ENCODE measurements at places on chromosomes 2 and 18. TPM values are rescaled to one million over a fixed set of nuclear protein-coding genes. Genes with fewer than 3 reads are reported as not detected.

DNAJC5G gene
- total RNA-seq = 0.39 TPM

DNA sequence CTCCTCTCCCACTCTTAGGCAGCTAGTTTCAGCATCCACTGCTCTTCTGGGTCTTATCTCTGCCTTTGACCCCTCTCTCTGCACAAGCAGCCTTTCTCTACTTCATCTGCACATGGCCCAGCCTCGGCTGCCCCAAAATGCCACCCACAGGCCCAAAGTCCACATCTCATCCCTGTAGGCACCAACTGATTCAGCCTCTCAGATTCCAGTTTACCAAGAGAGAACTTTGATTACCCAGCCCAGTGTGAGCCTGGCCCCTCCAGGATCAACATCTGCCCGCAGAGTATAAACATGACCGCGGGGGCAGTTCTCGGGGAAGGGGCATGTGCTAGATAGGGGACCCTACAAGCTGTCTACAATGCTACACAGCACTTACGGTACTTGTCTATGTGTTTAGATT lies 141.7 kb downstream of the RTN4 start:
- DNase-seq = no peak

DNA sequence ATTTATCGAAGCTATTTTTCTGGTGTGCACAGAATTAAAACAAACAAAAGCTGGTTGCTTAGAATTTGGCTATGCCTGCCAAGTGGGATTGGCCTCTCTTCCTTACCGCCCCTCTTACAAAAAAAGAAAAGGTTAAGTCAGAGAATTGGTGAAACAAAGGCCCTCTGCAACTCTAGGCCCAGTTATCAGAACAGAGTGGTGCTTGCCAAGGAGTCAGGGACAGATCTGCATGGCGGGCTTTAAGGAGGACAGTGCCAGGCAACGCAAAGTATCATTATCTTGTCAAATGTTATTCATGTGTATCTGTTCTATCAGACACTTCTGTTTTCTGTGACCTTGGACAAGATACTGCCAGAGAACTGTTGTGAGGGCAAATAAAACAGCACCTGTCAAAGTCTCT lies 78.3 kb downstream of the TGIF1 start:
- no peak for DNase-seq

DNA sequence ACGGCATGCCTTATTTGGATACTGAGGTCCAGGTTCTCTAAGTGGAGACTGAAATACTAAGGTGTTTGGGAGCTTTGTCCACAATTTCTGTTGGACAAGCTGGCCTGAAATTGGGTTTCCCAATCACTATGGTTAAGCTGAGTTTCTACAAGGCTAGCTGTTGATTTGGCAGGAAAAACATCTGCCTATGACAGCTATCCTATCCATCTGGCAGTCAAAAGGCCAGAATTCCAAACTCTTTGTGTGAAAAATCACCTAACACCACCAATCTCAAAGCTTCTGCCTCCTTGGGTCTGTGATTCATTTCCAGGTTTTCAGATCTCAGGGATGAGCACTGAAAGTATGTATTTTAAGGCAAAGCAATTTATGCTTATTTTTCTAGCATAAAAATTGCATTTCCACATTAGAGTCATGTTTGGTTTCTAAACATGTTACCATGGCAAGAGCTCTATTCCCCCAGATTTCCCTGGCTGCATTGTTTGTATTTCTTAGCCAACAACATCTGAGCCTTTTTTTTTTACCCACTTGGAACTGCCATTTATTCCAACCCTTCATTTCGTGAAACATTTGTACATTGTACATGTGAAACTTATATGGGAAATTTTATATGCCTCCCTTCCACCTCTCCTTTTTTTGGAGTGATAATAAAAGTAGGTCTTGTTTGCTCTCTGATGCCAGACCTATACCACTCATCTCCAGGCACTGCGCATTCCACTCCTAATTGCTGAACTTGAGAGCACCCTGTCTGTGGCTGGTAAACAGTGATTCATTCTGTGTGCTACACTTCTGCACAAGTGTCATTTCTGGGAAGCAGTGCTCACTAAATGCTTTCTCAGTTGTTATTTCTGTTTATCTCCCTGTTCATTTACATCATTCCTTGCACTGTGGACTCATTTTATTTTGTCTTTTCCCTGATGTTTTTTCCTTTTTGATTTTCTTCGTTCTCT lies 15.9 kb upstream of the CCDC85A start:
- DNase-seq = no peak

- peak; percentile 83 for DNase-seq
Observed at GRCh38 chr2:195659982-195660890, 3.2 kb downstream of the SLC39A10 start.

DNA sequence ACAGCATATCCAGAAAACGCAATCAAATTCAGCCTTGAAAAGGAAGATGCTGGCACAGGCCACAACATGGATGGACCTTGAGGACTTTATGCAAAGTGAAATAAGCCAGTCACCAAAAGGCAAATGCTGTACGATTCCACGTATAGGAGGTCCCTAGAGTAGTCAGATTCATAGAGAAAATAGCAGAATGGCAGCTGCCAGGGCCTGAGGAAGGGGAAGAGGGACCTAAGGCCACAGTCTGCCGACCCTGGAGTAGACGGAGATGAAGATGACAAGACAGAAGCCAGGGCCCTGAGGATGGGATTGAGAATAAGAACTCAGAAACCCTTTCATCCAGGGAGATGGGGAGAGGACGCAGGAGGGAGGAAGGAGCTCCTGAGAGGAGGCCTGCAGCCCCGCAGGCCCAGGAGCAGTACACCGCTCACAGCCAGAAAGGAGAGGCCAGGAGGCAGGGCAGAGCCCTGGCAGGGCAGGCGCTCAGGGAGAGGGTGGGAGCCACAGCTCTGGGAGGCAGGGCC lies 8.1 kb upstream of the MTERF4 start:
- no peak for DNase-seq

IKZF2 gene
- 49.1 TPM for total RNA-seq

PDE1A gene
- total RNA-seq = not detected

DNA sequence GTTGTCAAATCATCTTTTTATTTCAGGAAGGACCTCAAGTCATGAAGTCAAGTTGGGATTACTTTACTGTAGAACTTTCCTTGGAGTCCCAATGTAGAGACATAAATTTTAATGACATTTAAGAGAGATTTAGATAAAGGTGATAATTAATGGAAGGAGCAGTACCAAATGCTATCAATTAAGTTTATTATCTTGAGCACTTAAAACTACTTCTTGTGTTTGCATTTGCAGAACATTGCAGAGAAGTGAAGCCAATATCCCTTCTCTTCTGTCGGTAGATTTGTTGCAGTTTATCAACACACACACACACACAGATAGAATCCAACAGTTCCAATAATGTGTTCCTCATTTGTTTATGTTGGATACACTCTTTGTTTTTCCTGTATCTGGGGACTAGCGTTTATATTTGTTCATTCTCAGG lies 570.7 kb downstream of the EPHA4 start:
- no peak for DNase-seq

ARHGEF33 gene
- 0.20 TPM for total RNA-seq

FHL2 gene
- not detected for total RNA-seq

GRCh38 chr2:17643031-17643615 lies 102.6 kb downstream of the VSNL1 start:
- DNase-seq = no peak

GBX2 gene
- total RNA-seq = not detected

DNA sequence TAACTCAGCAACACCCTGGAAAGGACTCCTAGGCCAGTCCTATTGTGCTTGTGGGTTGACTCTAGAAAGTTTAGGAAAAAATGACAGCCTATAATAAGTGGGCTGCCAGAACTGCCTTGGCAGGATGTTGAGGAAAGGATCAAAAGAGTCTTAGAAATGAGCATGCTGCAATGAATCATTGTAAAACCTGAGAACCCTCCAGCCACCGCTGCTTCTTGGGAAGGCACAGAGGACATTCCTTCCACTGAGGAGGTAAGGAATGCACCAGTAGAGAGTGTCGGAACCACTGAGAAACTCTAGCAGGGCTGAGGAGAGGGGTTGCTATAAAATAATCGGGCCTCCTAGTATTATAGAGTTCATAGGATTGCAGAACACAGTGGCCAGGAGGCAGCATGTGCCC lies 146.7 kb upstream of the SMIM21 start:
- no peak for DNase-seq

- DNase-seq = no peak
Observed at GRCh38 chr2:138275292-138275690, 226.3 kb upstream of the SPOPL start.

GALNT14 gene
- total RNA-seq = 4.9 TPM

Data from B cell (primary cell).